ENCODE measurements at places on chromosomes 11 and 22. TPM values are rescaled to one million over a fixed set of nuclear protein-coding genes. Genes with fewer than 3 reads are reported as not detected.

DNA sequence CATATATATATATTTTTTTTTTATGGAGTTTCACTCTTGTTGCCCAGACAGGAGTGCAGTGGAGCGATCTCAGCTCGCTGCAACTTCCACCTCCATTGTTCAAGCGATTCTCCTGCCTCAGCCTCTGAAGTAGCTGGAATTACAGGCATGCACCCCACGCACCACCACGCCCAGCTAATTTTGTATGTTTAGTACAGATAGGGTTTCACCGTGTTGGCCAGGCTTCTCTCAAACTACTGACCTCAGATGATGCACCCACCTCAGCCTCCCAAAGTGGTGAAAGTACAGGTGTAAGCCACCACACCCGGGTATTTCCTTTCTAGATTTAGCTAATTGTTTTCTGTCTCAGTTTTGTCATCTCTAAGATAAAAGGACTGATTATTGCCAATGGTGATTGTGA is 821.1 kb downstream of the CNTN5 start:
- no peak for DNase-seq

UBQLNL gene
- polyA plus RNA-seq = 0.33 TPM

- DNase-seq = no peak
These were observed 35.1 kb downstream of the AP1B1 start for GRCh38 chr22:29353286-29353685.

- no peak for DNase-seq
These were observed 115.4 kb downstream of the METTL15 start for GRCh38 chr11:28223577-28223976.

SF3A1 gene
- polyA plus RNA-seq = 133 TPM

- peak; percentile 22 for DNase-seq
These were observed 13.4 kb downstream of the VWCE start for GRCh38 chr11:61281581-61282250.

SYCE3 gene
- 0.42 TPM for polyA plus RNA-seq

NXPE1 gene
- not detected for polyA plus RNA-seq

OTOG gene
- 0.27 TPM for polyA plus RNA-seq

DNA sequence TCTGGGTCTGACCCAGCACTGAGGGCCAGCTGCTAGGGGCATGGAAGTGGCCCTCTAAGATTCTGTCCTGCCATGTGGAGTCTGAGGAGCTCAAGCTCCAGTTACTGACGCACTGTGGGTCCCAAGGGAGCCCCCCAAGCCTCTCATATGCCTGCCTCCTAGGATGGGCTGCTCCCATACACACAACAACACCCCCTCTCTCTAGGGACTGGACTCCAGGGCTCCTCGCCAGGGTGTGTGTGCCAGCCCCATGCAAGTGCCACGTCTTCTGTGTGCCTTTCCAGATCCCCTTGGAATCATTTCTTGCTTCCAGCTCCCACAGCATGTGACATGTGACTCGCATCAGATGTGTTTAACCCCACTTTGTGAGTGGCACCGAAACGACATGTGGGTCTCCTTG is 234.5 kb downstream of the CEP164 start:
- no peak for DNase-seq

GRCh38 chr11:130124096-130124495 is 35.5 kb upstream of the ST14 start:
- no peak for DNase-seq

Data from left renal pelvis (tissue), 4 donors.